Stimulated activated CD4-positive, alpha-beta T cell treated with anti-CD3 and anti-CD28 coated beads, TNF-alpha, amount 100 ng/mL, for 4 hours (primary cell): ENCODE measurements at places on chromosomes 13 and 19.

- DNase-seq: no peak
Measured at GRCh38 chr19:45159210-45159970, 1.4 kb downstream of the NKPD1 start.

GRCh38 chr19:23909222-23909621, 5.5 kb upstream of the ZNF726 start:
- no peak for DNase-seq

DNA sequence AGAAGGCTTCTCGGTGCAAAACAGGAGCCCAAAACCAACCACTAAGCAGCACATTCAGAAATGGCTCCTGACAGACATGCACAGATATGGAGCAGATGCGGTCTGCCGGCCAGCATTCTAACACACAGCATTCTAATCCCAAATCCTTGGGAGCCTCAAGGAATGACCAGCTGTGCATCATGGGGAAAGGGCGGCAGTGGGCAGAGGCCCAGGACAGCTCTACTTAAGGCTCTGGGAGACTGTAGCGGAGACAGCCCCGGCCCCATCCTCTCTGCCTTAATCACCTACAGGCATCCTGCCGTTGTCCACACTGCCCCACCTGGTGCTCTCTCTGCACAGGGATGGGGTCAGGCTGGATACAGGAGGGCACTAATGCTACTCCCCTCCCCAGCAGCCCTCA, 1016.0 kb downstream of the UQCRFS1 start:
- no peak for DNase-seq

GRCh38 chr19:7346488-7346971, 2.2 kb upstream of the ARHGEF18 start:
- no peak for DNase-seq

DNA sequence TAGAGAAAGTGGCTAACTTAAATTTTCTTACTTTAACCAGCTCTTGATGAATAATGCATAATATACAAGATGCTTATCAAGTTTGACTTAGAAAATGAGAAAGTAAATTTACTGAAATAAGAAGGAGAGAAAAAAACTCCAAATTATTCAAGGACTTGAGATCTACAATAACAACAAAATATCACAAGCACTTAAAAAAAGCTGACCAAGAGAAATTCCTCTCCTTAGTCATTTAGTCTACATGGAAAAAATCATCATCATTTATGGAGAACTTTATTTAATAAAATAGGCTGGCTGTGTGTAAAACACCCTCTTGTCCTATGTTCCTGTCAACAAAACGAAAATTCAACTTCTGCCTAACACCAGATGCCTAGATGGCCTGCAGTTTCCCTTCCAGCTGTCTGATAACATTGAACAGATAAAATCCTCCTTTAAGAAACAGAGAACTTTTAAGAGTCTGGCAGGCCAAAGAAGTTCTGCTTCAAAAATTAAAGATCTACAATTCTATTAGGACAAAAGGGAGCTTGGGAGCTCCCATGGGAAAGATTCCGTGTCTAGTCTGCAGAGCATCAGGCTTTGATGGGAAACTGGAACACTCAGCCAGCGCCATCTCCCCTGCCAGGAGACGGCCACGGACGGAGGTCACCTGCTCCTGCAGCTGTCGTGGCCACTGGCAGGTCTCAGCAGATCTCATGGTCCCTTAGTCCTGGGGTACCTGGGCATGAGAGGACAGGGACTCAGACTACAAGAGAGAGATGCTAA, 37.9 kb upstream of the ATP11A start:
- no peak for DNase-seq

- no peak for DNase-seq
Measured at GRCh38 chr13:52034616-52035226, 10.2 kb downstream of the UTP14C start.

DNA sequence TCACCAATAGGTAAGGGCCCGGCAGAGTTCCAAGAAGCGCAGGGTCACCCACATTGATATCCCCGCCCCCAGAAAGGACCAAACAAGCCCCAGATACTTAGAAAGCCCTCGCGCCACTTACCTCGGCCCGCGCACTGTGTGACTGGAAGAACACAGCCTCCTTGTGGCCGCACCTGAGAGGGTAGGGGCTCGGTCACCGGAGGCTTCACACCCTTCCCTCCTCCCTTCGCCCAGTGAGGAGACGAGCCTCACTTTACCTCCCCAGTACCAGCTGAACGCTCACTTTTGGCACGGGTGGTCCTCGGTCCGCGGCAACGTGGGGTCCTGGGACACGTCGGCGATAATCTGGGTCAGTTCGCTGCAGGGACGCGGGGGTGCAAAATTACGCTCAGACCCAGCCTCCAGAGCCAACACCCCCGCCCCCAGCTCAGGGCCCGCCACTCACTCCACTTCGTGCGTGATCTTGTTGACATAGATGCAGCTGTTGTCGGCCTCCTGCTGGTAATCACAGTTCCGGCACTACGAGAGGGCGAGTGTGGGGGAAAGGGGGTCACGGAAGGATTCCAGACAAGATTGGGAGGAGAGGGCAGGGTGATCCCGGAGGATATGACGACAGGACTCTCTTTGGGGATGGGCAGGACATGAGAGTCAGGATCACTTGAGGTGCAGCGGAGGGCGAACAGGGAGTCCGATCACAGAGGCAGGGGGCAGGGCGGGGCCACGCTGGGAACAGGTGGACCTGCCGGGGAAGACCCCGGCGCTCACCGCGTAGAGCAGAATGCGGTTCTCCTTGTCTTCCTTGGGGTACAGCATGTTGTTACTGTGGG, 568 bp downstream of the POLR2I start:
- no peak for DNase-seq

GRCh38 chr13:28485996-28486543, 8.9 kb downstream of the FLT1 start:
- DNase-seq: no peak

DNA sequence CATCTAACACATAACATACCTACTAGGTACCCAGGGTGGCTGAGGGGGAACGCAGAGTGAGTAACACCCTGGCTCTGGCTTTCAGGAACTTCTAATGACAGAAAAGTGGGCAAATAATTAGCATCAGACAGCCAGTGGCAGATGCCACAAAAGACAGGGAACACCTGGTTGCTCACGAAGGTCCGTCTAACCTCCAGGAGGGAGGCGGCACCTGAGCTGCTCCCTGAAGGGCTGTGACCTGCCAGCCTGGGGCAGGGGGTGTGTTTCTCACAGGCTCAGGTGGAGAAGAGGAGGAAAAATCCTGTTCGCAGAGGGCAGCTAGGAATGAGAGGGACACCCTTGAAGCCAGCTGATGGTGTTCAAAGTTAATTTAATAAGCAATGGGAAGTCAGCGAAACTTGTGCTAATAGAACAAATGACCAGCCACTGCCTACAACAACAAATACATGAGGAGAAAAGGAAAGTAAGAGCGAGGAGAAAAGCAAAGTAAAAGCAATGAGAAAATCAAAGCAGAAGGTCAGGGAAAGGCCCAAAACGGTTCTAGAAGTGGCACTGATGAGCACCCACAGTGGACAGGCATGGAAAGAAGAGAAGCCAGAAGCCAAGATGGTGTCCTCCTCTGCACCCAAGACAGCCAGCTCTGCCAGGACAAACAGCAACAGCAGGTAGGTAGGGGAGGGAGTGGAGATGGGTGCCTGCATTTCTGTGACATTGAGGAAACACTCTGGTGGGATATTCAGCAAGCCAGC, 87.3 kb downstream of the STK24 start:
- DNase-seq: no peak

DNA sequence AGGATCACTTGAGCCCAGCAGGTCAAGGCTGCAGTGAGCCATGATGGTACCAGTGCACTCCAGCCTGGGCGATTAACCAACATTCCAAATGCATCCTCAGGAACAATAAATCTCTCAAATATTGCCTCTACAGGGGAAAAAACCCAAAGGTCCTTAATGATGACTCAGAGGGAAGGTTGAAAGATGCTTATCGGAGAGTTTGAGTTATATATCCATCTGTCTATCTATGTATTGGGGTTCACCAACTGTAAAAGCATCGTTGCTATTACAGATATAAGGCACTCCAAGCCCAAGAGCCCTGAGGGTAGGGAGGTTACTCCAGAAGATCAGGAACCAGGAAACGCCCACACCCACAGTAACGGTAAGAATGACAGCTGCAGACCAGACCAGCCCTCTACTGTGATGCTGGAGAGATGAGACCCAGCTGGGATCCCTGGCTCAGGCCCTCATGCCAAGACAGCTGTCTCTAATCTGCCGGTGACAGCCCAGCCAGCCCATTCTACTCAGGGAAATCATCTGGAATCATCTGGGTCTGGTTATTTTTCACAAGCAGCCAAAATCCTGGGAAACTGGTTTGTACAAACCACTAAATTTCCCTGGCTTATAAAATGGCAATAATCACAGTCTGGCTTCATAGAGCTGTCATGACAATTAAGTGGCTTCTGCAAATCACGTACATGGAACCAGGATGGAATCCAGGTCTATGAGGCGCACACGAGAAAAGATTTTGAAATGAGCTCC, 23.8 kb downstream of the TEX101 start:
- DNase-seq: no peak

GRCh38 chr13:41220401-41220800, 26.0 kb upstream of the KBTBD7 start:
- DNase-seq: no peak

DNA sequence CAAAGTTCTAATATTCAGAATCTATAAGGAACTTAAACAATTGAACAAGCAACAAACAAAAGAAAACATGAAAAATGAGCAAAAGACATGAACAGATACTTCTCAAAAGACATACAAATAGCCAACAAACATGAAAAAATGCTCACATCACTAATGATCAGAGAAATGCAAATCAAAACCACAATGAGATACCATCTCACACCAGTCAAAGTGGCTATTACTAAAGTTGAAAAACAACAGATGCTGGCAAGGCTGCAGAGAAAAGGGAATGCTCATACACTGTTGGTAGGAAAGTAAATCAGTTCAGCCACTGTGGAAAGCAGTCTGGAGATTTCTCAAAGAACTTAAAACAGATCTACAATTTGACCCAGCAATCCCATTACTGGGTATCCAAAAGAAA, 74.3 kb downstream of the CRYL1 start:
- DNase-seq: no peak

DNA sequence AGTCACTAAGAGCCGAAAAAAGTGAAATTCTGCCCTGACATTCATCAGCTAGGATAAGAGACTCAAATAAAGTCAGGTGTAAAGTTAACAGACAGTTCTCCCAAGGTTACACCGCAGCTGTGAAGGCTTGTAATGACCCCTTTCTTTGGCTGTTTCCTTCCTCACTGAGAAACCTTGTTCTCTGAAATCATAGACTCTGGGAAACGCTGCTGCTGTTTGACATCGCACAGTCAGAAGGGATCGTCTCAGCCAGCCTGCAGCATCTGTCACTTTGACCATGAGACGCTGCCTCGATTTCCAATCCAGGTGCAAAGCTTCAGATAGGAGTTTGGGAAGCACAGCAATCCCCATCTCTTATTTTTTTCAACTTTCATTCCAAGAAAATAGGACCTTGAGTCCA, 678 bp downstream of the BCAT2 start:
- no peak for DNase-seq

GRCh38 chr13:77832339-77833100, 86.1 kb downstream of the EDNRB start:
- DNase-seq: no peak

GRCh38 chr19:23415034-23415433, 19.8 kb upstream of the ZNF91 start:
- no peak for DNase-seq

- no peak for DNase-seq
Measured at GRCh38 chr19:35288906-35289305, 3.1 kb upstream of the MAG start.

DNA sequence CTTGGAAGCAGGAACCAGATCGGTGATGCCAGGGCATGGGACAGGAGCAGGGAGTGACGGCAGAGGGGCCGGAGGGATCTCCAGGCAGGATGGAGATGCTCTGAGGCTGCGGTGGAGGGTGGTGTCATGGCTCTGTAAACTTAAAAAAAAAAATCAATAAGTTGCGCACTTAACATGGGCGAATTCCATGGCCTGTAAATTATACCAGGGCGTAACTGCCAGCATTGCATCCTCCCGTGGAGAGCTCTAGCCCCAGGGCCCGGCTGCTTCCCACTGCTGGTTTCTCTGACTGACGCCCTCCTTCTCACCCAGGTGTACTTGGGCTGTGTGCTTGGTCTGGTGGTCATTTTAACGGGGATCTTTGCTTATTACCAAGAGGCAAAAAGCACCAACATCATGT, 8.7 kb downstream of the ATP12A start:
- DNase-seq: no peak

- DNase-seq: no peak
Measured at GRCh38 chr13:67867206-67867605, 637.1 kb upstream of the PCDH9 start.

GRCh38 chr19:18773682-18774081, 17.4 kb downstream of the COMP start:
- DNase-seq: no peak

DNA sequence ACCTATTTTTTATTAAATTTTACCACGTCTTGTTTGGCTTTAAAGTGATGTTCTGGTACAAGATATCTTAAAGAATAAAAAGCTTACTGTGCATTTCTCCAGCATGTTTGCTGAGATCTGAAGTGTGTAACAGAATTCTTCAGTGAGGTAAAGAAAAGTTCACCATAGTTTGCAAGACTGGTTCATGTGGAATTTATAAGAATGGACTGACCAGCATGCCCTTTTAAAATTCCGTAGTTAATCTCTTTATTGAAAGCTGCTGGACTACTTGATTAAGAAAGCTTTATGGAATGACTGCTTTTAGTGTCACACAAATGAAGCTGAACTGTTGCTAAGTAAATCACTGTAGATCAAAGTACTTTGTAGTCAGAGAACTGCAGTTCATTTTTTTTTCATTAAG, 119.2 kb downstream of the GPC6 start:
- DNase-seq: no peak

DNA sequence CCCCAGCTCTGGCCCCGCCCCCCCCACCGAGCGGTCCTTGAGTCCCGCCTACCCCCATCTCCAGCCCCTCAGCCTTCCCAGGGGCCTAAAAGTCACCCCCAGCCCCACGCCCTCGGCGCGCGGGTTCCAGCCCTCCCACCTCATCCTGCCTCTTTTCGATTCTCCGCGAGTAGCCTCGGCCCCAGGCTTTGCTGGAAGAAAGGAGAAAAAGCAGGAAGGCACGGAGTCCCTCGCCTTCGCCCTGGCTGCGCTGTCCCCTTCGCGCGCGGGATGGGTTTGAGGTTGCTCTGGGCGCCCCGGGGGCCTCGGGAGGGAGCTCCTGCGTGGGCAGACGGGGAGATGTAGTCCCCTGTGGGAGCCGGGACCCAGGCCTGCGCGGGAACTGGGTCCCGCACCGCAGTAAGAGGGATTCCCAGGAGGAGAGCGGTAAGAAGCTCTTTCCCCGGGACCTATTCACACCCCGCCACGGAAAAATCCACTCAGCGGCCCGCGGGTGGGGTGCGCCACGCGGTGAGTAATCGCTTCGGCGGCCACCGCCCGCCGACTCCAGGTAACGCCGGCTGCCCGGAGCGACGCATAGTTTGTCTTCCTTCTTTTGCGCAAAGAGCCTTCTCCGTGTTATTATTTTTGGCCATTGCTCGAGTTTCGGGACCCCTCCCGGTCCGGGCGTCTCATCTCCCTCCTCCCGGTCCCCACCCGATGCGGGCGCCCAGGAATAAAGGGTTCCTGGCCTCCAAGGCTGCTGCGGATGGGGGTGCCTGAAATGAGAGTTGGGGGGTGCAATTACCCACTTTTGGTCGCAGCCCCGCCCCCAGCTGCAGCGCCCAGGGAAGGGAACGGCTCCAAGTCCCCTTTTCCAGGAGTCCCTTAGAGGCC, 865 bp upstream of the CRLF1 start:
- no peak for DNase-seq

GRCh38 chr19:13965926-13966683, 13.8 kb downstream of the DCAF15 start:
- no peak for DNase-seq
